ENCODE measurements at places on chromosomes 11 and 22.

DNA sequence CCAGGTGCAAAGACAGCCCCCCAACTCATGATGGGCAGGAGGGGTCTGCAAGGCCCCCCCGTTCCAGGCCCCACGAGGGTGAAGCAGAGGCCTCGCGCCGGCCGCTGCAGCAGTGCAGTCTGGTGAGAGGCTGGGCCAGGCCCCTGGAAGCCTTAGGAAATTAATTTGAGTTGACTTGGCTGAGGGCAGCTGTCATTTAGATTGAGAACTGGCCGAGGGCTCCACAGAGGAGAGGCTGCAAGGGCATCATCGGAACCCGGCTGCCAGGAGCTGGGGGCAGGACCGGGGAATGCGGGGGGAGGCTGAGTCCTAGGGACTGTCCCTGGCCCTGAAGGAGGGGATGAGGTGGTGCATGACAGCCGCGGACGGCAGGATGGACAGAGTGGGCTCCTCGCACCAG lies 39.9 kb downstream of the MN1 start:
- no peak for DNase-seq

GRCh38 chr11:2107521-2107920 lies 31.7 kb downstream of the IGF2 start:
- DNase-seq = no peak

DNA sequence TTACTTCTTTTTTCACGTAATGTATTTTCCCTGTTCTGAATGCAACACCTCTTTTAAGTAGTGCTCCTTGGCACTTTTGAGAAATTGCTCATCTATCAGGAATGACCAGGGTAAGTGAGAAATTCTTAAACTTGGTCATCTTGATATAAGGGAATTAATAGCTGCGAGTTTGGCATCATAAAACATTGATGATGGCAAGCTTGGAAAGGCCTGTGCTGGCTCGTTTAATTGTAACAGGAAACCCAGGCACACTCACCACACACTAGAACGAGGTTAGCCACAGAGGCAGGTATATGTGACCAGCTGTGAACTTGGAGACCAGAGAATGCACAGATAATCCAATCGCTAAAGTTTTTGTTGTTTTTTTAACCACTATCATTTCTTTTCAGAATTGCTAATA lies 24.3 kb downstream of the FAM118A start:
- no peak for DNase-seq

DNA sequence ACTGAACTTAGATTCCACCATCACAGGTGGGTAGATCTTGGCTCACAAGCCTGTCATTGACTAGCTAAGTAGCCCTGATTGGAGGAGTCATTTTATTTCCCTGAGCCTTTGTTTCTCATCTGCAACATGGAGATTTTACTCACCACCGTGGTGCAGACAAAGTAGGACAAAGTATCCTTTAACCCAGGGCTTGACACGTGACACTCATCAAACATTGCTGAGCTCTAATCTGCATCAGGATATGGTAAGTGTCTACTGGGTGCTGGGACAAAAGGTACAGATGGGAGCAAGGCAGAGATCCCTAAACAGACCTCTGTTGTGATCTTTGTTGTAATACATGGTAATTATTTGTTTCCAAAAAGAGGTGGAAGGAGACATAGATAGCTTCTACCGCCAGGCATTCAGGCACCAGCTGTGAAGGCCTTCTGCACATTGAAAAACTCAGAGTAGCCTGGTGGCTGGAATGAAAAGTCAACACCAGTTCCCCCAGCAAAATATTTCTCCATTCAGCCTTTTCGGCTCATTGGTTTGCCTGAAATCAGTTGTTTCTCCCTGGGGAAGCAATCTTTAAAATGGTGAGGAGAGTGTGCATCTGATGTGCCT lies 18.3 kb upstream of the MICAL2 start:
- no peak for DNase-seq

DNA sequence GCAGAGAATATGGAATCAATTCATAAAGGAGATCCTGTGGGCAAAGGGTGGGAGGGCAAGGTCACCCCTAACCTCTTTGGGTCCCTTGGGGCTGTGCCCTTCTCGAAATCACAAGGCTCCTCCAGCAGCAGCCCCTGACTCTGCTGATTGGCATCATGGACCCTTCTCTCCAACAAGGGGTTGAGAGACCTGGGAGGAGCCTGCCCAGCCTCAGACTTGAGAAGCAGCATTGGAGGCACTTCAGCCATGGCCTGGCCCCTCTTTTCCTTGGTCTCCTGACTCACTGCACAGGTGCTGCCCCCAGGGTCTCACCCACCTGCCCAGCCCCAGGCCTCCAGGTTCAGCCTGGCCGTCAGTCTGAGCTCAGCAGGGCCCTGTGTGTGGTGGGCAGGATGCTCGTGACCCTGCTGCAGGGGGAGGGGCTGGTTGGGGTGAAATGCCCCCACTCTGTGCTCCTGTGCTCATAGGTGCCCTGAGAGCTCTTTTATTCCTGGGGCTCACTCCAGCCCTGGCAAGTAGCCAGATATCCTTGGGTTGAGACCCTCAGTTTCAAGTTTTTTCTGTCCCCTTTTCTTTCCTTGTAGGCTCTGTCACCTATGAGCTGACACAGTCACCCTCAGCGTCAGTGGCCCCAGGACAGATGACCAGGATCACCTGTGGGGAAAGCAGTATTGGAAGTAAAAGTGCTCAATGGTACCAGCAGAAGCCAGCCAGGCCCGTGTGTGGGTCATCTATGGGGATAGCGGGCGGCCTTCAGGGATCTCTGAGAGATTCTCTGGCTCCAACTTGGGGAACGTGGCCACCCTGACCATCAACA lies 110.8 kb downstream of the GGTLC2 start:
- DNase-seq = no peak
